ENCODE measurements at places on chromosomes 1 and 21.

DNA sequence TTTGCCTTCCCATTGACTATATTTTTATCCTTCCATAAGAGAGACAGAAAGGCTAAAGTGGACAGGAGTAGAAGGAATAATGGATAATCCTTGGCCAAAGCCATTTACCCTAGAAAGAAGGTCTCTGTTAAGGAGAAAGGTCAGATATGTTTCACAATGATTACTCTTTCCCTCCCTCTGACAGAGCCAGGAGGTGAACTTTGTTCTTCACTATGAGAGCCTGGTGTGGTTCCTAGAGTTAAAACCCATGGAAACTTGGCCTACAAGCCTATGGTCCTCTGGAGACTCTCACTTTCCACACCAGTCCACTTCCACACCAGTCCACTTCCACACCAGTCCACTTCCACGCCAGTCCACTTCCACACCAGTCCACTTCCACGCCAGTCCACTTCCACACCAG lies 479.9 kb upstream of the ZP4 start:
- DNase-seq = no peak

- DNase-seq = no peak
Measured at GRCh38 chr1:171973421-171973820, 132.1 kb downstream of the DNM3 start.

DNA sequence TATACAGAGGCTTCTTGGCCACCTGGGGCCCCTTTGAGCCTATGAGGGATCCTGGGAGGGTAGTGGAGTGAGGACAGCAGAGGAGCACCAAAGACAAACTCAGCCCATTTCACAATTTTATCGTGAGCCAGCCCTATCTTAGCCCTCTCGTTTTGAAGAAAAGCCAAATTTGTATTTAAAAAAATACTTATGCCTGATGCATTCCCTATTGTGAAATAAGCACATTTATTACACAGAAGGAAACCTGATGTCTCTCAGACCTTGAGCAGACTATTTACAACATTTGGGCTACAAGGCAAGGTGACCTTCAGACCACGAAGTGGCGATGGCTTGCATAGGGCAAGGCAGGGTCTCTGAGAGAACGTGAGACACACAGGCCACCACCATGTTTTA lies 41.3 kb upstream of the H6PD start:
- no peak for DNase-seq

DNA sequence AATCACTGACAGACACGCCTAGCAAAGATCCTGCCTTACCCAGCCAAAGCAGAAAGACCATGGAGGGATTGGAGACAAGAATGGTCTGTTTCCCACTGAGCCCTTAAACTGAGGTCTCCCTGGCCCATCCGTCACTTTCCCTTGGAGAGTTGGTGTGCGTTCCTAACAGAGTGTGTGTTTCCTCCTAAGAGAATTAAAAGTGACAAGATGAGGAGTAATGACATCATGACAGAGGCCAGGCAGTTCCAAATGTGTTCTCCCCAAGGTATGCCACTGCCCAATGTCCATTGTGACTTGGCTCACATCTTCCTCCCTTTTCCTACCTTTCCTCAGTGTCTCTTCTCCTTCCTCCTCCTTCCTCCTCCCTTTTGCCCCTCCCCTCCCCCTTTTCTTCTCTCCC lies 295.7 kb downstream of the SIPA1L2 start:
- no peak for DNase-seq

DNA sequence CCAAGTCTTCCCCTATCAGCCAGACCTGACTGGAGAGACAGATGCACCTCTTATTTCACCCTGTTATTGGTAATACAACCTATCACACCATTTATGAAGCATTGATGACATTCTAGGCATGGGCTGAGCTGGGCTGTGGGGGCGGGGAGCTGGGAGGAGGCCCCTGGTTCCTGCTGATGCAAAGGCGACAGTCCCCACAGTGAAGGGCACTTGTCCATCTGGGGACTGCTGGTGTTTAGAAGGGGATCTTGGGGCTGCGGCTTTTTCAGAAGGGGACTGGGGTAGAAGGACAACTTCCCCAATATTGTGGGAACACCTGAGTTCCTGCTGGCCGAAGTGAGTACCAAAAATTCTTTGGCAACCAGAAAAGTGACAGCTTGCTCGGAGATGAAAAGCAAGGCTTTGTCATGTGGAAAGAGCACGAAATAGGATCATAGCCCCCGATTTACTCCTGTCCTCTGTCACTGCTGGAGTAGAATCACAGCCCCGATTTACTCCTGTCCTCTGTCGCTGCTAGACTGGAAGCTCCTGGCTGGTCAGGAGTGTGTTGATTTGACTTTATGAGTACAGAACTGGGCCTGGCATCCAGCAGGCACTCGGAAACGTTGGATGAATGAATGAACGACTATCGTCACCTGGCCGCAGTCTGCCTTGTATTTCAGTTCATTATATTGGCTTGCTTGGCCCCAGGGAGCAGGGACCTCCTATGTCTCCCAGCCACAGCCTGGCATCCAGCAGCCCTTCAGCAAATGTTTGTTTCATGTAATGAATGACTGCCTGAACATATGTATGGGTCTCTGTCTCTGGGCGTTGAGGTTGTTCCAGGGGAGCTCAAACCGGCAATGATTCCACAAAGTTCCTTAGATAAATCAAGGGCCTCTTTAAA lies 16.5 kb upstream of the ETV3L start:
- DNase-seq = no peak
